Neural progenitor cell (in vitro differentiated cells): ENCODE measurements at places on chromosomes 11 and 22.

GRCh38 chr11:105181521-105181920 is 42.0 kb upstream of the CARD18 start:
- no peak for DNase-seq

- DNase-seq, result no peak
These were observed 18.0 kb downstream of the FAM227A start for GRCh38 chr22:38638216-38638615.

- no peak for DNase-seq
These were observed 12.9 kb downstream of the ANO1 start for GRCh38 chr11:70090961-70091381.

DNA sequence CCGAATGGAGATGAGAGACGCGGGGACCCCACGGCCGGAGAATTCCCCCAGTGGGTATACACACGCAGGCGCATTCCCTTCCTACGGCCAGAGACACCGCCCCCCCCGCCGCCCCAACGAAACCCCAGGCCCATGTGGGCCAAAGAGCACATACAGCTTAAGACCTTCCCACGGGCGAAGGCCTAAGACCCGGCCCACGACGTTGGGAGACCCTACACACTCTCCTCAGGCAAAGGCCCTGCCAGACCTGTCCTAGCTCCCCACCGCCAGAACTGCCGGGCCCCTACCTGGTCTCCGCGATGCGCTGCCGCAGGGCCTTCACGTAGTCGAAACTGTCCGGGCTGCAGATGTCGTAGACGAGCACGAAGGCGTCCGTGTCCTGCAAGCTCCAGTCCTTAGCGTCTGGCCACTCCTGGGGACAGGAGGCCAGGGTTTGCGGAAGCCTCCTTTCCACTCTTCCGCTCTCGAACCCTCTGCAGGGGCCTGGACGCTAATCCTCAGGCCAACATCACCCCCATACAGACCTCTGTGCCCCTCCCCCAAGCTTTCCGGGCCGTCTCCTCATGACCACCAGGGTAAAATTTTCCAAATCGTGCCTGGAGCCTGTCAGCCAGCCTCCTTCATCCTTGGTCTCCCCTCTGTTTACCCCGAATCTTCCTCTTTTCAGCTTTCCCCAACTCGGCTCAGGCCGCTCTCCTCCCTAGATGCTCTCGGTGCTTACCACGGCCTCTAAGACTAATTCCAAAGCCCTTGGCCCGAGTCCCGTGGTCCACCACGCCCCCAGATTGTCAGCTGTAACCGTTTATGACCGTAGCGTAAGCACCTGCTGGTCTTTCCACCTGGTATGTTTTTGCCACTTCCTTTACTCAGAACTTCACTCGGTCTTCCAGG is 1.7 kb downstream of the RASL10A start:
- DNase-seq, result peak; percentile 21

- DNase-seq, result no peak
These were observed 1430.5 kb downstream of the FAM181B start for GRCh38 chr11:81303038-81303664.

DNA sequence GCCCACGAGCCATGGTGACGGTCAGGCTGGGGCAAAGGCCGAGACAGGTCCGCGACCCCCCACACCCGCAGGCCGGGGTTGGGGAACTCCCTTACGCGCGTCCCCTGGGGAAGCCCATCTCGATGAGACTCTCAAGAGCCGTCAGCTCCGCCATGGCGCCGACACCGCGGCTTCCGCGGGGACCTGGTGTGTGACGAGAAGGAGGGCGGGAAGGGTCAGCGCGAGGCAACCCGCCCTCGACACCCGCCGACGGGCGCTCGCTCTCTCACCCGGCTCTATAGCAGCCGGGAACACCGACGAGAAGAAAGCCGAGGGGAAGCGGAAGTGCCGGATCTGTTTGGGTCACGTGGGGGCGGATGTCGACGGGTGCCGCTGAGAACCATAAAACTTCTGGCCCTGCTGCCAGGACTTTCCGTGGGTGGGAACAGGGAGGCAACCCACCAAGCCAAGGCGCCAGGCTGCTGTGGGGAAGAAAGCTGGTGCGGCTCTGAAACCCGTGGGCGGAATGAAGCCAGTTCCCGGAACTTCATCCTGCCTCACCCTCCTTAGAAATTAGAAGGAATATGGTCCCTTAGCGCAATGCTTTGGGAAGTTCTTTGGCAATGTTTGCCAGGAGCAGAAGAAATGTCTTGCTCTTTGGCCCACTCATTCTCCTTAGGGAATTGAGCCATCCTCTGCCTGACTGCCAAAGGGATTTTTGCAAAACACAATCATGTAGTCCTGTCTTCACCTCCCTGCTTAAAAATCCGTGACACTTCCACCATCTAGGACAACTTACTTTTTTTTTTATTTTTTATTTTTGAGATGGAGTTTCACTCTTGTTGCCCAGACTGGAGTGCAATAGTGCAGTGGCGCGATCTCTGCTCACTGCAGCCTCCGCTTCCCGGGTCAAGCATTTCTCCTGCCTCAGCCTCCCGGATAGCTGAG is at the start of gene UBXN1:
TSS of gene UBXN1 (minus strand) at position 304 of the 927 bp plus-strand sequence. CDS start at position 154, 150 bp downstream.
- peak; percentile 85 for DNase-seq

DNA sequence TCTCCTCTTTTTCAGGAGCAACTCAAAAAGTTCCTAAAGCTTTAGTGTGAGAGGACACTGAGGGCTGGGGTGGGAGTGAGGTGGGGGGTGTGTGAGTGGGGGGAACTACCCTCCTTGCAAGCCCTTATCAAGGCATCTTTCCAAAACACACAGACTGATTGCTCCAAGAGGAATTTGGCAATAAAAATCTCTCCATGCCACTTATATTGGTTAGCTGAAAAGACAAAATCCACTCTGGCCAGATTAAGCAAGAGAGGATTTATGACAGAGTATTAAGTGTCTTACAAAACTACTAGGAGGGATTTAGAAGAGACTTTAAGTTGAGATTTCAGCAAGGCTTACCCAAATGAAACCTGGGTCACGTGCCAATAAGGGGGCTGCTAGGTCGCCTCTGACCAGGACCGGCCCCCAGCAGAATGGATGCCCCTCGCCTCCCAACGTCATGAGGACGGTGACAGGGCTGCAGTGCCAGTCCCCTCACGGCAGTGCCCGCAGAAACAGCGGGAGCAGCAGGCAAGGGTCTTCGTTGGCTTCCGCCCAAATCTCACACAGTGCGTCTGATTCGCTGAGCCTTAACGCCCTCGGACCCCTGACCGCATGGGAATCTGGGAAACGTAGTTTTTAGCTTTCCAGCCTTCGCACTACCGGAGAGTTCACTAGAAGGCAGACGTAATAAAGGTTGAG is 22.1 kb upstream of the CTR9 start:
- DNase-seq, result peak; percentile 82
